ENCODE measurements at places on chromosomes 16 and 17. TPM values are rescaled to one million over a fixed set of nuclear protein-coding genes. Genes with fewer than 3 reads are reported as not detected.

DNA sequence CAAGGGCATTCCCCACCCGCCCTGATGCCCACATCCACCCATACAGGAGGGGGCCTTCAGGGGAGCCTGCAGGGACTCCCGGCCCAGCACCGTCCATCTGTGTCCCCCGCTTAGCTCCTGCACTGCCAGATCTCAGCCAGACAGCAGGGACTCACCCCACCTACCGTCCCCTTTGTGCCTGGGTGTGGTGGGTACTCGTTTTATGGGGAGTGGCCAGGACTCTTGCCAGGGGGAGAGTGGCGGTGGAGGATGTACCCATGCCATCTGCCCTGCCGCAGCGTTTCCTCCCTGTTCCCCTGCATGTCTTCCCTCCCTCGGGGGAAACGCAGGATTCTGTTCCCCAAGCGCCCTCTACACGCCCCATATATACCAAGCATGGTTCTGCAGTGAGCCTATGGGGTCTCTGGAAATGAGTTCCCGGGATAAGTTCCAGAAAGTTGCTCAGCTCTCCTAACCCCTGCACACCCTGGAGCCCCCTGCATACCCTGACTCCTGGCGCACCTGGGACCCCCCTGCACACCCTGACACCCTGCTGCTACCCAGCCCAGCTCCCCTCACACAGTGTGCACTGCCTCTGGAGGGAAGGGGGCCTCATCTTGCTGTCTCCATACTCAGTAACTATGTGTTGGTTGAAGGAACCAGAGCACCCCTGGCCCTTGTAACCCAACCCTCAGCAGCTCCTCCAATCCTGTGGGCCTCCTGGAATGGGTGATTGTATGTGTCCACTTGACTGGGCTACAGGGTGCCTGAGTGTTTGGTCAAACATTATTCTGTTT is 4.2 kb upstream of the MAFG start:
- no peak for DNase-seq

GRCh38 chr17:57631871-57632270 is 113.2 kb downstream of the CCDC182 start:
- DNase-seq: no peak

GRCh38 chr16:67459861-67460150 is 21.2 kb downstream of the ATP6V0D1 start:
- DNase-seq: no peak

GRCh38 chr17:42928714-42929496 is 28.3 kb downstream of the G6PC1 start:
- DNase-seq: peak; percentile 59

DNA sequence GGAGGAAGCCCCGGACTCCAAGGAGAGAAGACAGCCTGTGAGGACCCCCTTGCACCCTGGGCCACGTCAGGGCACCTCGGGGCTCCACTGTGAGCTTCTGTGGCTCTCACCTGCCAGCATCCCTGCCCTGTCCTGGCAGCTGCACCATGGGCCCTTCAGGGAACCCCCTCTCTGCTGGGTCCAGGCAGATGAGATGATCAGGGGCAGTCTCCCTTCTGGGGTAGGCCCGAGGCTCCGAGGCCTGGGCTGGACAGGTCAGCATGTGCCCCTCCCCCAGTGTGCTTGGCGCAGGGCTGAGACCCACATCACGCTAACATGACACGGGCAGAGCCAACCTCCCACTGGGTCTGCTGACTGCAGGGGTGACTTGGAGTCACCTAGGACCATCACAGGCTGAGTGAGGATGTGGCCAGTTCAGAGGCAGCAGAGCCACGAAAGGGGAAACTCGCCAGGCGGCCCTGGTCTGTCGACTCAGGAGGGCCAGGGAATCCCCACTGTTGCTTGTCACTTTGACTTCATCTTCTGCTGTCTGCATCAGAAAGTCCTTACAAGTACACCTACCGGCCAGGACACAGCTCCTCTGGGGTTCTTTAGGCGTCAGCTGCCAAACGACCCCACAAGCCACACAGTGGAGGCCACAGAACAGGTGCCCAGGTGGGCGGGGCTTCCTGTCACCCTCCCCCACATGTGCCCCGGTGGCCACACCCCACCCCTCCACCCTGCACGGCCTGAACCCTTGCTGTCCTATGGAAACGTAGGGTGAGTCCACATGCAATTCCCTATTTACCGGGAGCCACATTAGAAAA is 2.2 kb downstream of the GALNS start:
- no peak for DNase-seq

GRCh38 chr16:50613281-50613963 is 65.2 kb downstream of the NKD1 start:
- no peak for DNase-seq

- DNase-seq: peak; percentile 93
Measured at GRCh38 chr17:30906101-30906911, at the start of gene TEFM. Gene TEFM (minus strand): TSS chr17:30906238. CDS start chr17:30906198, 40 bp downstream.

Gene SEPTIN12
- not detected for total RNA-seq

Gene INO80E
- 73.1 TPM for total RNA-seq

Measured in aorta (tissue), 5 donors.